Activated T-cell treated with anti-CD3 and anti-CD28 coated beads for 1 hour (primary cell): ENCODE measurements at places on chromosomes 2 and 18.

GRCh38 chr2:152743002-152743401, 24.6 kb downstream of the ARL6IP6 start:
- no peak for DNase-seq

GRCh38 chr2:25123682-25124081, 44.7 kb downstream of the POMC start:
- no peak for DNase-seq

GRCh38 chr2:134466141-134466540, 212.3 kb downstream of the MGAT5 start:
- DNase-seq, result peak; percentile 18

- no peak for DNase-seq
Measured at GRCh38 chr18:51154431-51155063, 42.9 kb downstream of the MEX3C start.

DNA sequence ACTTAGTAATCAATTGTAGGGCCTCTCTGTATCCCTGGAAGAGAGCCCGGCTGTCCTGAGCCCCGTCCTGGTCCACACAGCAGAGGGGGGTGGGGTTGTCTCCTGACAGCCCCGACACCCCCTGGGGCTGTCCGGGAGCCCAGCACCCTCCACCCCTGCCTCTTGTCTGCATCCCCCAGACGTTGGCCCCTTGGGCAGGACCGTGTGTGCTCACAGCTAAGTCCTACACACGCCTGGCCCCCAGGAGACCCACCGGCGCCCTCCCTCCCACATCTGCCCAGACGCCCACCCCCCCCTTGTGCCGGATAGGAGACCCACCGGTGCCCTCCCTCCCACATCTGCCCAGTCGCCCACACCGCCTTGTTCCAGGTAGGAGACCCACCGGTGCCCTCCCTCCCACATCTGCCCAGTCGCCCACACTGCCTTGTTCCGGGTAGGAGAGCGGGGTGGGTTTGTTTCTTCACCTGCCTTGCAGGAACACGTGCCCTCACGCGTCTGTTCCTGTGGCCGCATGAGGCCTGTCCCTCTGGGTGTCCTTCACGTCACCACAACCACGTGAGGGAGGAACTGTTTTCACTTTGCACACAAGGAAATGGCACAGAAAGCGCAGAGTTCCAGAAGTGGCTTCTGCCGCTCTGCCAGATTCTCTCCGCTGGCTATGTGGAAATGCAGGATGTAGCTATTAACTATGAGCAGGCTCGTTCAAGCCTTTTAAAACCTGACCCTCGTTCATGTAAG, 61.1 kb upstream of the NFATC1 start:
- DNase-seq, result no peak

- DNase-seq, result no peak
Measured at GRCh38 chr18:62438402-62438801, 84.4 kb upstream of the ZCCHC2 start.

DNA sequence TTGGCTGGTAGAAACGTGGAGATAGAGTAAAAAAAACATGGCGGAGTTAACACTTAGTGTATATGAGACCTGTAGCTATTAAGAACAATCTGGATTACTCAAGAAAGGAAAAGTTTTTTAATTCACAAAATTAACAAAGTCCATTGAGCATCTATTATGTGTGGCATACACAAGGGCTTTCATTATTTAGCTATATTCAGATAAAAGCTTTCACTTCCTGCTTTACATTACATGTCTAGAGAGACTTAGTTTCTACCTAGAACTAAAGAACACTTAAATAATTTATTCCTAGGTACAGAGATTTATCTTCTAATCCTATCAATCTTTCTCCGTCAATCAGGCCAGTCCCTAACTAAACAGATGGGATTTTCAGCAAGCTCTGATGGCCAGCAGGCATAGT, 196.0 kb upstream of the SLC39A10 start:
- DNase-seq, result no peak

DNA sequence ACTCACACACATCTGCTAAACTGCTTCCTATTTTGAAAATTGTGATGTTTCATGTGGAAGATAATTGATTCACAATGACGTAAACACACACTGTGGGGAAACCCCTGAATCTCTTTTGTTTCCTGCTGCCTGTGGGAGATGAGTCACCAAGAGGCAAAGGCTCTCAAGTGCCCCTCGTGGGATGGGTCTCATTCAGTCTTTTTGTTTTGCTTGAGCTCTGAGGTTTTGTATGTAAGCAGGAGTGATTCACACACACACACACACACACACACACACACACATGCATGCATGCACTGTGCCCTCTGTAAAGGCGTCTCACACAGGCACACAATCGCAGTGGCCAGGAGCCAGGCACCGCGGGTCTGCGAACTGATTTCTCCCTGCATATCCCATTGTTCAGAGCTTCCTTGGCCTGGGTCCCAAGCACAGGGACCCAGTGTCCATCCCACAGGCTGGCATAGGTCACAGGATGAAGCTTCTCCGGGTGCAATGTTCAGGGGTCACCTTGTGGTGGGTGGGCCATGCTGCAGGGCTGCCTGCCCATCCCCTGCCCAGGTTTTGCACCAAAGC, 12.1 kb upstream of the ARHGEF4 start:
- peak; percentile 50 for DNase-seq

- DNase-seq, result no peak
Measured at GRCh38 chr2:171804456-171804855, 89.6 kb downstream of the SLC25A12 start.

- DNase-seq, result no peak
Measured at GRCh38 chr2:47075361-47076125, 79.6 kb downstream of the STPG4 start.

DNA sequence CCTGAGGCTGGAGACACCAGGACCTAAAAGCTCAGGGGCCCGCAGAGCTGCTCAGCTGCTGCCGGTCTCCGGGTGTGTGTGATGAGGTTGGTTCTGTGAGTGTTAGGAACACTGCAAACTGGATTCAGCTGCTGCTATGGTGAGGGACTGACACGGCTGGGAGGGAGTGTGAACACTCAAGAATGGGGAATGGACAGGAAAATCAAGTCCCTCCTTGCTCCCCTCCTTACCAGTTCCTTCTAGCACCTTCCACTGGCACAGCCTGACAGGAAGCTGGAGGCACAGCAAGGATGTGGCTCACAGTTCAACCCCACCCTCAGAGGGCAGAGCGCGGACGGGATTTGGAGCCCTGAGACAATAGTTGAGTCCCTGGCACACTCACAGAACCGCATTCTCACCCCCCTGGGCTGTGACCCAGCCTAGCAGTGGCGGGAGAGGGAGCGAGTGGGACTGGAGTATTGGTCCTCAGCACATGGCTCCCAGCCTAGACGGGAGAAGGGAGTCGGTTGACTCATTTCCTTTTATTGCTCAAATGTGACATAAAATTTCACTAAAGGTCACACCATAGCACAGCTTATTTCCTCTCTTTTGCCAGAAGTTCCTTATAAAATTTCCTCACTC, 42.5 kb downstream of the LRRC30 start:
- no peak for DNase-seq

- no peak for DNase-seq
Measured at GRCh38 chr2:54624591-54625071, 98.8 kb upstream of the EML6 start.

DNA sequence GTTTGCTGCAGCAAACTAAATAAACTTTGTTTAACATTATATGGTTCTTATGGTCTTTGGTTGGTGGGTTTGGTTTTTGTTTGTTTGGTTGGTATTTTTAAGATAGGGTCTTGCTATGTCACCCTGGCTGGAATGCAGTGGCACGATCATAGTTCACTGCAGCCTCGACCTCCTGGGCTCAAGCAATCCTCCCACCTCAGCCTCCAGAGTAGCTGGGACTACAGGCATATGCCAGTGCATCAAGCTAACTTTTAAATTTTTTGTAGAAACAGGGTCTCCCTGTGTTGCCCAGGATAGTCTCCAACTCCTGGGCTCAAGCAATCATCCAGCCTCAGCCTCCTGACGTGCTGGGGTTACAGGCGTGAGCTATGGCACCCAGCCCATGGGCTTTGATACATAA, 7.1 kb upstream of the RPRD1A start:
- no peak for DNase-seq

DNA sequence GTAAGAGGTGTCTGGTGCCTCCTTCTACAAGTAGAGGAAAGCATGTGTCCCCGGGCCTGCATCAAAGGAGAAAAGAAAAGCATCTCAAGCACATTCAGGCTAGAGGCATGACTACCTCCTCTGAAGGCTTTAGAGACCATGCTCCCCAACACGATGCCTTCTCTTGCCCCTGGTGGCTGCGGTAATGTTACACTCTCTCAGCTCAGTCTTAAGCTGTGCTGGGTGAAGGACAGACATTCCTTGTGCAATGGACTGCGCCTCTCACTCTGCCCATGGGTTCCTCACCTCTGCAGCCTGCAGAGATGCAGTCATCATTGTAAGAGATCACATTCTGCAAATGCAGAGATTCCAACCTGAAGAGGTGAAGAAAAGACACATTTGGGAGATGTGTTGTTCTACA, 148.2 kb upstream of the HNRNPA3 start:
- DNase-seq, result no peak

- DNase-seq, result no peak
Measured at GRCh38 chr2:156700681-156701080, 264.5 kb downstream of the GPD2 start.

DNA sequence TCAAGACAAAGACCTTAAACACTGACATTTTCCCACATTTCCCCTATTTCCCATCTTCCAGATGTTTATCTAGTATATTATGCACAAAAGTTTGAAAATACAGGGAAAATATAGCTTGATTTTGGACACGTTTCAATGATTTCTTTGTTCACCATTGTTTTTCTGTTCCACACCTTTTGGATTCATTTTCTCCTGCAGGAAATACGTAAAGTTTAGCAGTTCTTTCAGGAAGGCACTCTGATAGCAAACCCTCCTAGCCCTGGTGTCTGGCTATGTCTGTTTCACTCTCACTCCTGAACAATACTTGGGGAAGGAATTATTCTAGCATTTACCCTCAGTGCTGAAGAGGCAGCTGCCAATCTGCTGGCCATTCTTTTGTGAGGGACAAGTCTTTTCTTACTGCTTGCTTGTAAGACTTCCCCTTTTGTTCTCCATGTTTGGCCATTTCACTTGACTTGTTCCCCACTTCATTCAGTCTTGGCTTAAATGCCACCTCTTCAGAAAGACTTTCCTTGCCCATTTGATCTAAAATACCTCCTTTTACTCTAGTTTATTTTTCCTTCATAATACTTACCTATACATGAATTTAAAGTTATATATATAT, 195.4 kb downstream of the RNF152 start:
- DNase-seq, result no peak

GRCh38 chr2:42161444-42161843, 7.7 kb upstream of the EML4 start:
- DNase-seq, result no peak

DNA sequence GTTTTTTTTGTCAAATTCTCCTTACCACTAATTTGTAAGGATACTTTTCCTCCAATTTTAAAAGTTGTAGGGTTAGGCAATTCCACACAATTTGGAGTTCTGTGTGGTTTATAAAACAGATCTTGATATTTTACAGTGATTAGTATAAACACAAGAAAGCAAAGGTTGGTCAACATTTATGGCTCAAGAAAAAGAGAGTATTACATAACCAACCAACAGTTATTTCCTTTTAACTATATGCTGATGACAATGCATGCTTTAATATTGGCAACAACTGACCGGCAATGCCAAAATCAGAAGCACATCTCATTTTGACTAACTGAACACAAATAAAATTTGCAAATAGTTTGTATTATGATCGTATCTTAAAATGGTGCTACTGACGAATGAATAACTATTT, 137.2 kb downstream of the CDH2 start:
- DNase-seq, result no peak

DNA sequence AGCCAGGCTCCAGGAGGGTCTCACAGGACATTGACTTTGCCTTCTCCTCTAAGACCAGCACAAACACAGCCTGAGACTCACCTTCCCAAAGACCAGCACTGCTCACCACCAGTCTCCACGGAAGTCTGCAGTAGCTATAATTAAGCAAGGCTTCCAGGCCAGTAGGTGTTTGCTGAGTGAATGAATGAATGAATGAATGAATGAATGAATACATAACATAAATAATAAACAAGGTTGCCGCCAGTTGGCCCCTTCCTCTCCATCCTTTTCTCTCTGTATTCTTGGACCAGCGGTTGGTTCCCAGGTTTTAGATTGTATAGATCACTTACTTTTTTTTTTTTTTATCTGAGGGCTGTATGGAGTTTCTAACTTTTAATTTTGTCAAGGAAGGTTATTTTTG, 222.4 kb upstream of the ID2 start:
- no peak for DNase-seq

DNA sequence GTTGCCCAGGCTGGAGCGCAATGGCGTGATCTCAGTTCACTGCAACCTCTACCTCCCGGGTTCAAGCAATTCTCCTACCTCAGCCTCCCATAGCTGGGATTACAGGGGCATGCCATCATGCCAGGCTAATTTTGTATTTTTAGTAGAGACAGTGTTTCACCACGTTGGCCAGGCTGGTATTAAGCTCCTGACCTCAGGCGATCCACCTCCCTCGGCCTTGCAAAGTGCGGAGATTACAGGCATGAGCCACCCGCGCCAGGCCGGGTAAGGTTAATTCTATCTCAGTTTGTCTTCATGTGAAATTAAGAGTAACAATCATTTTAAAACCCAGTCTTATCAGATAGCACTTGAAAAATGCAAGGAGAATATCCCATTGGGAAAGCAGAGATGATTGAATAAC, 1681.7 kb upstream of the DDX18 start:
- no peak for DNase-seq

DNA sequence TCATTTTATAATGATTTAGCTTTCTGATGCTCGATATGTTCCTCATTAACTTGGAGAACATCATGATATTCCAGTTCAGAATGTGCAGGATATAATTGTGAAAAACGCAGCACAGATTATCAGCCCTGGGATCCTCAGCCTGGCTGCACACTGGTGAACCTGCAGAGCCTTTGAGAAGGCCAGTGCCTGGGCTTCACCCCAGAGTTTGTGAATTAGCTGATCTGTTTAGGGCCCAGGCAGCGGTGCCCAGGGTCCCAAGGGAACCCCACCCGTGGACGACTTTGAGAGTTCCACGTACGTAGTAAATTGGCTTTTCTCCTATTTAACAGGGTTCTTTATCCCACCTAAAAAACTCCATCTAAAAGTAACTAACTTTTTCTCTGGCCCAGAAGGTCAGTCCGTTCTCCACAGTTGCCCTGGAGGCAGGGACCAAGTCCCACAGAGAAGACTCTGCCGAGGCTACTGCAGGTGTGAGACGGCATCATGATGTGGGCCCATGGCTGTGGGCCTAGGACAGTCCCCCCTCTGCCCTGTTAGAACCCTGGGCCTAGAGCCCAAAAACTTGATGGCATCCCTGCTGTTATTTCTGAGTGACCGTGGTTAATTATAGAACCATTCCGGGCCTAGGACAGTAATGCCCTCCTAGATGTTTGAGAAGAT, 39.6 kb upstream of the RPL31 start:
- DNase-seq, result no peak
